ENCODE measurements at places on chromosomes 13 and 19.

DNA sequence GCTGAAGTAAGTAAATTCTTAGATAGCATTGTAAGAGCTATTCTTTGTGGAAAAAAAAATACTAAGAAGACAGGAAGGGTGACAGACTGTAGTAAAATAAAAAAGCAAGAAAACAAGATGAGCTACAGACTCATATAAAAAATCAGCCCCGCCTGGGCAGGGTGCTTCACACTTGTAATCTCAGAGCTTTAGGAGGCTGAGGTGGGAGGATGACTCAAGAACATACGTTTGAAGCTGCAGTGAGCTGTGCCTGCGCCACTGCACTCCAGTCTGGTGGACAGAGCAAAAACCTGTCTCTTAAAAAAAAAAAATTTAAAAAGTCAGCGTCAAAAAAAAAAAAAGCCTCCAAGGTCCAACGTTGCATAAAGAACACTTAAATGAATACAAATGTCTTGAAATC lies 102.1 kb downstream of the VWA8 start:
- DNase-seq: no peak

GRCh38 chr19:9586764-9587163 lies 2.5 kb upstream of the ZNF121 start:
- DNase-seq: peak; percentile 87

- no peak for DNase-seq
Measured at GRCh38 chr13:100128373-100128772, 39.5 kb downstream of the PCCA start.

GRCh38 chr13:80312967-80313366 lies 28.0 kb downstream of the SPRY2 start:
- DNase-seq: no peak

- no peak for DNase-seq
Measured at GRCh38 chr19:41569481-41570150, 6.3 kb upstream of the CEACAM21 start.

GRCh38 chr13:102645701-102646100 lies 48.9 kb downstream of the TPP2 start:
- no peak for DNase-seq

DNA sequence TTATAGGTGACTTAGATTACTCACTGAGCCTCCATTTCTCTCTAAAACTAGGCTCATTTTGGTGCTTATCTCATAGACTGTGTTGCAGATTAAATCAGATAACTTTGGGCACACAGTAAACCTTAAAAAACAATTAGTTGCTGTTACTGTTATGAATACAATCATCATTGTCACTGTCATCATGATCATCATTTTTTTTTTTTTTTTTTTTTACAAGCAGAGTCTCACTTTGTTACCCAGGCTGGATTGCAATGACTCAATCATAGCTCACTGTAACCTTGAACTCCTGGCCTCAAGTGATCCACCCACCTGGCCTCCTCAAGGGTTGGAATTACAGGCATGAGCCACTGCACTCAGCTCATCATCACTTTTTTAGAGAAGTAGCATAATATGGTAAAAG lies 60.0 kb downstream of the VWA8 start:
- no peak for DNase-seq

- DNase-seq: peak; percentile 38
Measured at GRCh38 chr13:111046590-111047141, 68.4 kb upstream of the ARHGEF7 start.

DNA sequence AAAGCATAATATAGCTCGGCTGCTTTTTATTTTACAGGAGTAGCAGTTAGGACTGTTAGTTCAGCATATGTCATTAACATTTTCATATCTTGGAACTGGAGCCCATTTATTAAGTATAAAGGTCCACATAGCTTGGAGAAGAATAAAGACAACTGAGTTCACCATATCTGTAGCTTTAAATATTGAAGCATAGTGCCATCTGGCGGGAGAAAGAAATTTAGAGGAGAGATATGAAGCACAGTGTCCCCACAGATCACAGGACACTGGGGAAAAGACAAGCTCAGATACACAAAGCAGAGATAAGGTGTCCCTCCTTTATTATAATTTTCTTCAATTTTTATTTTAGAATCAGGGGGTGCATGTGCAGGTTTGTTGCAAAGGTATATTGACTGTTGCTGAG lies 104.7 kb upstream of the FREM2 start:
- DNase-seq: no peak

GRCh38 chr13:67439365-67439764 lies 209.2 kb upstream of the PCDH9 start:
- no peak for DNase-seq

DNA sequence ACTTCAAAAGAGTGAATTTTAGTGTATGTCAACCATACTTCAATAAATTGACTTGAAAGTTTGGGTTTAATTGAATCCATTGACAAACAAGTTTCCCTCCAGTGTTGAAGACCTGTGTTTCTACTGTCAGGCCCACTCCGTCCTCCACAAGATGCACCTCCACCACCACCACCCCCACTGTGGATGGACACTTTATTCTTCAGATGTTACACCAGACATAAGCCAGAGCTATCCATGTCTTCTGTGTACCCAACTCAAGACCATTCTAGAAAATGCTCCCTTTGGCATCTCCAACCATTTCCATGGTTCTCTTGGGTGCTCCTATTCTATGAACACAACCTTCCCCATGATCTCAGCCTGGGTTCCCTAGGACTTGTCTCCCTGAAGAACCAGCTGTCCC lies 207.0 kb downstream of the COL4A1 start:
- no peak for DNase-seq

- DNase-seq: no peak
Measured at GRCh38 chr19:50837300-50837699, 3.9 kb upstream of the KLK15 start.

DNA sequence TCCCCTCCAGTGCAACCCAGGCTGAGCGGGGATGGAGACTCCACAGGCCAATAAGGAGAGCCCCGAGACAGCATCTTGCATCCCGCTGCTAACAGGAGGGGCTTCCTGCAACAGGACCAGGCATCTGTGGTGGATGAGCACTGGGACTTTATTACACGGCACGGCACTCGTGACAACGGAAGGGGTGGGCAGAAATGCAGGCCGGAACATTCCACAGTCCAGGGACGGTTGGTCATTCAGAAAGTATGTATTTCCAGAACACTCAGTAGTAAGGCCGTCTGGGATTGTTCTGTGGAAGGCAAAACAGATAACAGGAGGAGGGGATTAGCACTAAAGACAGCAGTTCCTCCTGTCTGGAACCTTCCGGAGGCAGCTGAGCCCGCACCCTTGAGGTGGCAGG lies 3.3 kb upstream of the TM6SF2 start:
- no peak for DNase-seq

DNA sequence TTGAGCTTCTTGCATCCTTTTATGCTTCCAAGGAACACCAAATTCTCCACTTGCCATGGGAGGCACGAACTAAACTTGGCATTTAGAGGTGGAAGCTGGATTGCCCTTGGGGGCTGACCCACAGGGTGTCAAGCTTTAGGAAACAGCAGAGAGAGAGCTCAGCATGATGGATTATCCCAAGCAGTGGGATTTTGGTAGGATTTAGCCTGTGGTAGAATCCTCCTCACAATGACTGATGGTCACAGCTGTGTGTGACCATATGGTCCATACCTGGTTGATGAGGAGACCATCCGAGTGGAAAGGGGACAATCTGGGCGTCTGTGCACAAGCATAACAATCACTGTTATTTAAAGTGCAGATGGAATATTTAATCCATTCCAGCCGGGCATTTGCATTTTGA lies 40.1 kb upstream of the PSG9 start:
- no peak for DNase-seq

DNA sequence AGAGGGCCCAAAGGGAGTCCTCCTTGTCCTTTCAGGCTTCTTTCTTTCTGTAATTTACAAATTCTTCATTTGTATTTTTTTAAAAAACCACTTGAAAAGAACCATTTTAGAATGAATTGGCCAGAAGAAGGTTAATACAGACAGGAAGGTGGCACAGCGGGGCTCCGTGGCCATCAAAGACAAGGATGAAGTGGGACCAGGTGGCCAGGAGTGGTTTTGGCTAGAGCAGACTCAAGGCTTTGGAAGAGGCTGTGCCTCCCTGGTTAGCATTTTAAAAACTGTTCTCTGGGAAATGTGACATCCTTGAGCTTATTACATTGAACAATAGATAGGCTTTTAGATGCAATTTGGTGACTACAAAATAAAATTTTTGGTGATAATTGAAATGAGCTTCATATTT lies 48.4 kb downstream of the ATP8A2 start:
- DNase-seq: no peak

DNA sequence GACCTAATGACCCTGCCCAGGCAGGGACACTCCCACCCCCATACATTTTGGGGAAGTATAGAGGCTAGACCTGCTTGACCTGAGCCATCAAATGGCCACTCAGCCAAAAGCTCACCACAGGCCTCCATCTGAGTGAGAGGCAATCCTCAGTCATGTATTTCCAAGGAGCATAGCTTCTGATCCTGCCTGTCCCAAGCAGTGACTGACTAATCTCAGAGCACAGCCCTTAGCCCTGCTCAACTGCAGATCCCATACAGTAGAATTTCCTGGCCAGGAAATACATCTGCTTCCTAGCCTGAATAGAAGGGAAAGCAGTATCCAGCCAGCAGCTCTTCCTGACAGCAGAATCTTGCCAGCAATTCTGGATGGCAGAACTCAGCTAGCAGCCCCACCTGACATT lies 880.6 kb upstream of the GPC6 start:
- no peak for DNase-seq

- DNase-seq: no peak
Measured at GRCh38 chr13:91280801-91281200, 66.7 kb upstream of the MIR17HG start.

GRCh38 chr19:54275951-54276350 lies 5.0 kb downstream of the LILRB2 start:
- DNase-seq: no peak

- no peak for DNase-seq
Measured at GRCh38 chr19:15934332-15935078, at the start of gene CYP4F11. Gene CYP4F11 (minus strand): TSS chr19:15934529. CDS start chr19:15934408, 121 bp downstream.
